RWPE1 (cell line): ENCODE measurements at places on chromosomes 16 and 17.

- DNase-seq, result no peak
Measured at GRCh38 chr17:10126276-10126615, 72.2 kb downstream of the GAS7 start.

DNA sequence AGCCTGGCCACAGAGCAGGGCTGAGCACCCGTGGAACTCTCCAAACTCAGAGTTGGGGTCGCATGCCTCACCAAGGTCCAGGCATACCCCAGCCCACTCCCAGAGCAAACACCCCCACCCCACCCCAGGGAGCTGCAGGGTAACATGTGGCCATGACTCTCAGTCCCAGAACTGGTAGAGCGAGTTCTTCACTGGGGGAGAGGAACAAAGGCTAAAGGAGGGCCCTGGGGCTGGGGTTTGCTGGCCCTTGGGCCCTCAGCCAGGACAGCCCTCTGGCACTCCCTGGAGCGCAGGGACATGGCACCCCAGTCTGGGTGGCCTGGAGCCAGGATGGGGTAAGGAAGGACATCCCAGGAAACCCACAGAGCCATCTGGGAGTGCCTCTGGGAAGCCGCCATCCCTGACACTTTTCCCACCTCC lies 4.2 kb downstream of the HID1 start:
- DNase-seq, result no peak

GRCh38 chr17:50691550-50692447 lies 15.9 kb downstream of the ANKRD40 start:
- no peak for DNase-seq

- no peak for DNase-seq
Measured at GRCh38 chr17:40474419-40475002, 26.9 kb downstream of the TNS4 start.

GRCh38 chr17:29905086-29905878 lies 24.7 kb downstream of the SSH2 start:
- DNase-seq, result no peak

DNA sequence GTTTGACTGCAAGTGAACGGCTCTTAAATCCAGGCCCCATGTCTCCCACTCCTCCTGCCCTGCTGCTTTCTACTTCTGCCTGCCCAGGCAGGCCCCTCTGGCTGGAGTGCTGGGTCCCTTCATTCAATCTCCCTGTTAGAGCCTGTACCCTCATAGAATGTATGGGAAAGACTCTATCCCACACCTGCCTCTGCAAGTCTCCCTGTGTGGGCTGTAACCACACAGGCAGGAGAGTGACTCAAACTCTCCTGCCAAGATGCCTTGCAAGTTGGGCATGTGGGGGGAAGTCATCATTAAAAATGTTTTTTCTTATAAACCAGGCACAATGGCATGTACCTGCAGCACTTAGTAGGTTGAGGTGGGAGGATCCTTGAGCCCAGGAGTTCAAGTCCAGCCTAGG lies 77.5 kb downstream of the PLXDC1 start:
- DNase-seq, result peak; percentile 44

DNA sequence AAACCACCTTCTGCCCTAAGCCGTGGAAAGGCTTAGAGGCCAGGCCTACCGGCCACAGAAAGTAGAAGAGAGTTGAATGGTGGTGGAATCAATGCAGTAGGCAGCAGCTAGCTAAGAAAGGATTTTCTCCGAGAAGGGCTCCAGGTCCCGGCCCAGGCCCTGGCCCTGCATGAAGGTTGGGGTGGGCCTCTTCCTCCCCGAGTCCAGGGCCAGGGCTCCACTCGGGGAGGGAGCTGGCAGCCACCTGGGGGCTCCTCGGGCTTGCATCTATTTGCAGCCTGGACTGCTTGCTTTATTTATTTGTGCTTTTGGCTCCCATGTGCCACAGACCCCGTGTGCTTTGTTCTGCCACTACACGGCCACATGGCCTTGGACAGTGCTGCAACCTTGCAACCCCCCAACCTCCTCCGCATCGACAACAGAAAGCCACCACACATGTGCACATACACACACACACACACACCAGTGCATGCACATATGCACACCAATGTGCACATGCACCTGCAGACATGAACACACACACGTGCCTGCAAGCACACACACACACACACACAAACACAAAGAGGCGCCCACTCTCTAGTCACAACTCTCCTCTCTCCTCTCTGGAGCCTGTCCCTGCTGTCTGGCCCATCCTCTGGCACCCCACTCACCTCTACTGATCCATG lies 96.4 kb upstream of the TNRC6C start:
- no peak for DNase-seq

- DNase-seq, result peak; percentile 42
Measured at GRCh38 chr16:11254913-11255736, 879 bp downstream of the SOCS1 start.

DNA sequence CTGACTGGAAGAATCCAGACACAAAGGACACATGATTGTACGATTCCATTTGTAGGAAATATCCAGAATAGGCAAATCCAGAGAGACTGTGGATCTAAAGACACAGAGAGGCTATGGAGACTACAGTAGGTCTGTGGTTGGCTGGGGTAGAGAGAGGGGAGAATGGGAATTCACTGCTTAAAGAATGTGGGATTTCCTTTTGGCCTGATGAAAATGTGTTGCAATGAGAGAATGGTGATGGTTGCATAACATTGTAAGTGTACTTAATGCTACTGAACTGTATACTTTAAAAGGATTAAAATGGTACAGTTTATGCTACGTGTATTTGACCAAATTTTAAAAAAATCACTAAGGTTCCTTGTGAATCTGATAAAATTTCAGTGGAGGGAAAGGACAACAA lies 62.1 kb downstream of the GPRC5B start:
- DNase-seq, result no peak

- no peak for DNase-seq
Measured at GRCh38 chr16:89199241-89200123, 855 bp downstream of the SLC22A31 start.

GRCh38 chr16:66457888-66458287 lies 30.8 kb downstream of the BEAN1 start:
- peak; percentile 39 for DNase-seq

- no peak for DNase-seq
Measured at GRCh38 chr17:78766743-78767294, 15.3 kb downstream of the CYTH1 start.

GRCh38 chr17:4766201-4766600 lies 5.5 kb upstream of the TM4SF5 start:
- no peak for DNase-seq

- DNase-seq, result no peak
Measured at GRCh38 chr16:53064081-53064578, 9.3 kb downstream of the CHD9 start.

GRCh38 chr17:34885076-34885475 lies 76.2 kb downstream of the CCT6B start:
- DNase-seq, result no peak

- no peak for DNase-seq
Measured at GRCh38 chr16:59601452-59601851, 867.3 kb upstream of the GOT2 start.

- DNase-seq, result peak; percentile 64
Measured at GRCh38 chr17:43720311-43721060, 38.1 kb downstream of the SOST start.

GRCh38 chr17:40063901-40064531 lies 1.3 kb downstream of the THRA start:
- no peak for DNase-seq

- DNase-seq, result no peak
Measured at GRCh38 chr17:36829676-36830075, 107.6 kb upstream of the LHX1 start.

- no peak for DNase-seq
Measured at GRCh38 chr17:40347319-40348135, 17.0 kb downstream of the GJD3 start.

DNA sequence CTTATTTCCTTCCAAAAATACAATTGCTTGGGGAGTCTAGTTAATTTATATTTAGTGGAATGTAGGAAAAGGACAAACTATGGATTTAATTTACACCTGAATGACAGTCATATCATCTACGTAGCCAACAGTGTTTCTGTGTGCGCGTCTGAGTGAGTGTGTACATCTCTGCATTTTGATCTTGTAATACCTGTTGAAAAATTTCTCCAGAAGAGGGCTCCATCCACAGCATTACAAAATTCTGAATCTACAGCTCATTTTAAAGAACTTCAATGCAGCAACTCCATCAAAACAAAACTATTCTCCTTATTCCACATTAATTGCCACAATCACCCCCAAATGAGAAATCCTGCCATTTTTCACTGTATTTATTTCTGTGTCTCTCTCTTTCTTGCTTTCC lies 3.9 kb downstream of the CDH13 start:
- DNase-seq, result no peak

DNA sequence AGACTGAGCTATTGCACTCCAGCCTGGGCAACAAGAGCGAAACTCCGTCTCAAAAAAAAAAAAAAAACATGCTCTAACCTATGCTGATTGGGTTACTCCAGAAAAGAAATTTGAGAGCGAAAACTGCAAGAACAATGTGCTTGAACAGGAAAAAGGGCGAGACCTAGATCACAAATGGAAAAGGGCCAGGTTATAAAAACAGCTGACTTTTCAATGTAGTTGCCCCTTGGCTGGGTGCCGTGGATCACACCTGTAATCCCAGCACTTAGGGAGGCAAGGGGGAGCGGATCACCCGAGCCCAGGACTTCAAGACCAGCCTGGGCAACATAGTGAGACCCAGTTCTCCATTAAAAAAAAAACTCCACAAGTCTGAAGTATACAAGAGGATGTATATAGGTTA lies 48.8 kb downstream of the MRM3 start:
- no peak for DNase-seq

- no peak for DNase-seq
Measured at GRCh38 chr17:10071141-10071540, 127.3 kb downstream of the GAS7 start.

- DNase-seq, result no peak
Measured at GRCh38 chr17:47223460-47223859, 14.3 kb downstream of the MYL4 start.

DNA sequence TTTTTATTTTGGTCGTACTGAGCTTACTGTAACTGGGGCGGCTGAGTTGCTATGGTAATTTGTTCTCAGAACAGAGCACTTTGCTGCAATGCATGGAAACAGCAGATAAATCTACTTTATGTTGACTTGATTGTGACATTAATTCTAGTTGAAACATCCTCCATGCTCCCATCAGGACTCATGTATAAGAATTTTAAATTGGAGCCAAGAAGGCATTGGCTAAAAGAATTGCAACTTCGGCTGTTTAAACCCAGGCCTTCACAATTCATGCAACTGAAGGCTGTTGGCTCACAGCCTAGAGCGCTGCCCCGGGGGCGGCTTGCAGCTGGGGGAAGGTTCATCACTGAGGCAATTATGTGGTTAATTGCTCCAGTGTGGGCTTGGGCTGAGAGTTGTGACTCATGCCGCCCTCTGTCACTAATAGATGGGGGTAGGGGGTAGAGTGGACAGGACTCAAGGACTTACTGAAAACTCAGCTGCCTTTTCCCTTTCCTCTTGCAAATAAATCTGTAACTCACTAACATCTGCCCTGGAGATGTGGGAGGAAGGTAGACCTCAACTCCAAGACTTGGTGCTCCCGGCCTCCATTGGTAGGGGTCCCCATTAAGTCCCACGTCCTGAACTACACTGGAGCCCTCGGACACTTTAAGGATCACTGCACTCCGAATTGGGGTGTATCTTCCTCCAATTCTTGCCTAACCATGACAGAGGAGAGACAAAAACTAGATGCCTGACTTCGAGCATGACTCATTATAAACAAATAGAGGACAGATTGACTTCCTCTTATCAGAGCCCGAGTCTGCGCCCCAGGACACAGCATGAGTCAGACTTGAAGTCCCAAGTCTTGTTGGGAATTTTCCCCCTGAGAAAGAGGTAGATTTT lies 37.5 kb downstream of the ERCC4 start:
- peak; percentile 79 for DNase-seq

- no peak for DNase-seq
Measured at GRCh38 chr17:1379208-1379929, 20.7 kb downstream of the YWHAE start.

- no peak for DNase-seq
Measured at GRCh38 chr16:15942931-15943690, 6.3 kb upstream of the ABCC1 start.

GRCh38 chr16:53626811-53627210 lies 76.8 kb downstream of the RPGRIP1L start:
- no peak for DNase-seq

GRCh38 chr17:46024590-46024989 lies 25.5 kb downstream of the STH start:
- no peak for DNase-seq

GRCh38 chr17:69405096-69405495 lies 9.4 kb upstream of the MAP2K6 start:
- DNase-seq, result no peak

DNA sequence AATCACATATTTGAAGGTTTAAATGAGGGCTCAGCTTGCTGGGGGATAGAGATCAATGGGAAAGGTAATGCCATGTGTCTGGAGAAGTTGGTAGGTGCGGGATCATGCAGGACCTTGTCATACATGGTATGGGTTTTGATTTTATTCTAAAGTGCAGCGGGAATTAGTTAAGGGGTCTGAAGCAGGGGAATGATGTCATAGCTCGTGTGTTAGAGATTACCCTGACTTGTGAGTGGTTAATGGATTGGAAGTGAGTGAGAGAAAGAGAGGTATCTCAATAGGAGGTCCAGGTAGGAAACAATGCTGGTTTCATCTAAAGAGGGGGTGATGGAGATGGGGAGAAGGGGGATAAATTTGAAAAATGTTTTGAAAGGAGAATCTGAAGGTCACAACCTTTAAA lies 280.0 kb downstream of the SHISA9 start:
- DNase-seq, result no peak

GRCh38 chr17:4004517-4005295 lies 40.5 kb upstream of the ATP2A3 start:
- DNase-seq, result peak; percentile 53

DNA sequence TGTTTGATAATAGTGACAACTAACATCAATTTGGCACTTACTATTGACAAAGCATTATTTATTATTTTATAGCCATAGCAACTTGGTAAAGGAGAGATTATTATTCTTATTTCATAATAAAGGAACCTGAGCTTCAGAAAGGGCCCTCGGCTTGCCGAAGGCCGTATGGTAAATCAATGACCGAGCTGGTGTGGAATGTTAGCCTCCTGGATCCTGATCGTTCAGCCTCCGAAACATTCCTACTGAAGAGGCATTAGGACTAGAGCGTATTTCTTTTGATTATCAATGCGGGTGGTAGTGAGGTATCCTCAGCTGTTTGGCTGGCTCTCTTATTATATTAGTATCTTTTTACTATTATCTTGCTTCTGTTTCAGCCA lies 199.3 kb upstream of the TBX2 start:
- DNase-seq, result no peak

- no peak for DNase-seq
Measured at GRCh38 chr17:81193470-81194224, 27.6 kb upstream of the AATK start.

GRCh38 chr17:64369007-64369893 lies 21.4 kb downstream of the PECAM1 start:
- DNase-seq, result no peak
